ENCODE measurements at places on chromosomes 7 and 10.

- no peak for DNase-seq
Measured at GRCh38 chr10:28714401-28715053, 37.2 kb downstream of the BAMBI start.

DNA sequence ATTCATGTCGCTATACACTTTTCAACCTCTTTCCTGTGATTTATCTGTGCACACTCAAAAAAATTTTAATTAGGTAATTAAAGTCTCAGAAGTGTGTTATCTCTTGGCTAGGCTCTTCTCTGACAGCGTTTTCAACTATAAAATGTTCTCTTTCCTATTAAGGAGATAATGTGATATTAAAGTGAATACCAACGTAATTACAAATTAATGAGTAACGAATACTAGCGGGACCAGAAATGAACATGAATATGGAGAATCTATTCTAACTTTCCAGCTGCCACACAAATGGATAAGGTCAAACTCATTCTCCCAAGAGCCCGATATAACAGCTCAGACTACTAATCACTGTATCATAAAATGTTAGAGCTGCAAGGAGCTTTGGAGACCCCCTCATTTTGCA, 12.0 kb downstream of the COL1A2 start:
- no peak for DNase-seq

GRCh38 chr7:46319841-46320240, 398.8 kb upstream of the IGFBP3 start:
- no peak for DNase-seq

DNA sequence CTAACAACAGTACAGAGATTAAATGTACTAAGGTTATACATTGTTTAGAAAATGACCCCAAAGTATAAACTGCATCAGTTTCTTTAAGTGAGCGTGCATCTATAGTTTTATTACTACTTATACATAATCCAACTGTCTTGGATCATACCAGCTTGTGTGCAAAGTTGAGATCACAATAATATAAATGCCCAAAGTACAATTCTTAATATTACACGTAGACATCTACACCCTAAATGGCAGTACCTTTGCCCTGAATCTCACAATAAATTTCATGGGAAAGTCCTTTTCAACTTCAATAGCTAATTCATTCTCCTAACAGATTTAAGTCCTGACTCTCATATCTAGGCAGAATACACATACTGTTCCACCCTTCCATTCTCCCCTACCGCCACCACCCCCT, 11.8 kb downstream of the SCIN start:
- DNase-seq: no peak

DNA sequence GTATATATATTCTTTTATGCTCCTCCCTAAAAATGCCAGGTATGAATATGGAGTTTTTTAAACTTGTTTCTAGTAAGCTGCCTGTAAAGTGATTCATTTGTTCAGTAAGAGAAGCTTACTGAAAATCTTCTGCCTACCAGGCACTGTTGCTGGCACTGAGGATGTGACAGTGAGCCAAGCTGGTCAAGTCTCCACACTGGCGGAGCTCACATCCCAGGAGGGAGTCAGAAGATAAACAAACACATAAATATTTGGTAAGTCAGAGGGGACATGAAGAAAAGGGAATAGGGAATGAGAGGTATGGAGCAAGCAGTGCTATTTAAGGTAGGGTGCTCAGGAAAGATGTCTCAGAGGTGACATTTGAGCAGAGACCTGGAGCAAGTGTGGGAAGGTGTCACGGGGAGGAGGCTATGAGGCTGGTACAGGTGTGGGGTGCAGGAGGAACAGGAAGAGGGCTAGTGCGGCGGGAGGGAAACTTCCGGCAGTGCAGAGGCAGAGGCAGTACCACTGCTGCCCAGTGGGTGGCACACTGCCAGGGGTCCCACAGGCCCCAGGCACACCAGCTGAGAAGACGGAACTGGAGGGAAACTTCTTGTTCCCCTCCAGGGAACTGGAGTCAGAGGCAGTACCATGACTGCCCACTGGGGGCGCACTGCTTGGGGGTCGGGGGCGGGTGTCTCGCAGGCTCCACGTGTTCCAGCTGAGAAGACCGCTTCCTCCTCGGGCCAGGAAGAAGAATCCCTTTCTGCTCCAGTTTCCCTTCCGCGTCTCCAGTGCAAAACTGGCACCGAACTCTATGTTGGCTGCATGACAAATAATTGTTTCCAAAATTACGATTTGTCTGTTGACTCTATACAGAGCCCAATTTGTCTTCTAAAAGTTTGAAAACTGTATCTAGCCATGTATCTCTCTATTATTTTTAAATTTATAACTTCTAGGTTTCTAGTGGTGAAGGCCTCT, 161.0 kb downstream of the TEX36 start:
- DNase-seq: no peak

DNA sequence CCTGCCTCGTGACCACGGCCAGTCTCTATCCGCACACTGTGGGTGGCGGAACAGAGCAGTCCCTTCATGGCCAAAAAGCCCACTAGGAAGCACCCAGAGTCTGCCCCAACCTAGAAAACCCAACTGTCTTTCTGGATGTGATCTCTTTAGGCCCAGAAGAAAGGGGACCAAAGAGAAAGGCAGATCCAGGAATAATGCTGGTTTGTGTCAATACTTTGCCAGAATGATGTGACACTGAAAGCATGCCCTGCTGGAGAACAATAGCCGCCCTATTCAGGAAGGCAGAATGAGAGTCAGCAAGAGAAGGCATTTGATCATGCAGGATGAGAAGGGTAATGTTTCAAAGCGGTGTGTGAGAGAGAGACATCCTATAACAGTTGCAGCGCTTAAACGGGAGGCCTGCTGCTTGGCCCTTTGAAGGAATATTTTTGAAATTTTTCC, 274.7 kb downstream of the USP6NL start:
- no peak for DNase-seq

DNA sequence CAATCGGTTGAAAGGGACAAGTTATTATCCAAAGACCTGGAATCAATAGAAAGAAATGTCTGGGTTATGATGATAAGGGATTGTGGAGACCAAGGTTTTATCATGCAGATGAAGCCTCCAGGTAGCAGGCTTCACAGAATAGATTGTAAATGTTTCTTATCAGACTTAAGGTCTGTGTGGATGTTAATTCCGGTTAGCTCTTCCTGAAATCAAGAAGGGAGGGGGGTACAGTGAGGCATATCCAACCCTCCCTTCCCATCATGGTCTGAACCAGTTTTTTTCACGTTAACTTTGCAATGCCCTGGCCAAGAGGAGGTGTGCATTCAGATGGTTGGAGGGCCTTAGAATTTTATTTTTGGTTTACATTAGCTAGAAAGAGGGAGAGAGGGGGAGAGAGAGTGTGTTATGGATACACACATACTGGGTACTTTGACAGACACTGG, 9.8 kb upstream of the LRRC61 start:
- DNase-seq: no peak

Data from stimulated activated CD8-positive, alpha-beta memory T cell treated with anti-CD3 and anti-CD28 coated beads, Interleukin-2, amount 100 ng/mL, for 1 hour (primary cell).